HEK293T (cell line): ENCODE measurements at places on chromosomes 3 and 15.

DNA sequence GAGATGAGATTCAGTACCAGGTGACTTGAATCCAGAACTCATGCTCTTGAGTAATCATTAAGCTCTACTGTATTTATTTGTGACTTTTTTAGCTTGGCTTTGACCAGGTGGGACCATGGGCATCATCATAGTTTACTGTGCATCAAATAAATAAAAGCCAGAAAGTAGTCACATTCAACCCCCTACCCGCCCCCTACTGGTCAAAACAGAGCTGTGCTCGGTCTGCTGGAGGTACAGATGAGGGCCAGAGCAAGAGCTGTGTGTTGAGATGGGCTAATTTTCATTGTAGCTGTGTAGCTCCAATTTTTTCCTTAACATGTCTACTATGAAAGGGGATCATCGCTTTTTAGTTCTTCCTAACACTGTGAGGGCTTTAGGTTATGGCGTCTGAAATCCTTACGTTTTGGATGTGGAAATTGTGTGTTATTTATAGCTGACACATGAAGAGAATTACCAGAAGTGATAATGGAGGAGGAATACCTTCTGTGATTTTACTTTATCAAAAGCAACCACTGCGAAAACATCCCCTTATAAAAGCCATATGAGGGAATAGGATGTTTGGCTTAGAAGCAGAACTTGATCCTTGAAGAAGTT, 375.1 kb downstream of the PTPRG start:
- DNase-seq: peak; percentile 48

DNA sequence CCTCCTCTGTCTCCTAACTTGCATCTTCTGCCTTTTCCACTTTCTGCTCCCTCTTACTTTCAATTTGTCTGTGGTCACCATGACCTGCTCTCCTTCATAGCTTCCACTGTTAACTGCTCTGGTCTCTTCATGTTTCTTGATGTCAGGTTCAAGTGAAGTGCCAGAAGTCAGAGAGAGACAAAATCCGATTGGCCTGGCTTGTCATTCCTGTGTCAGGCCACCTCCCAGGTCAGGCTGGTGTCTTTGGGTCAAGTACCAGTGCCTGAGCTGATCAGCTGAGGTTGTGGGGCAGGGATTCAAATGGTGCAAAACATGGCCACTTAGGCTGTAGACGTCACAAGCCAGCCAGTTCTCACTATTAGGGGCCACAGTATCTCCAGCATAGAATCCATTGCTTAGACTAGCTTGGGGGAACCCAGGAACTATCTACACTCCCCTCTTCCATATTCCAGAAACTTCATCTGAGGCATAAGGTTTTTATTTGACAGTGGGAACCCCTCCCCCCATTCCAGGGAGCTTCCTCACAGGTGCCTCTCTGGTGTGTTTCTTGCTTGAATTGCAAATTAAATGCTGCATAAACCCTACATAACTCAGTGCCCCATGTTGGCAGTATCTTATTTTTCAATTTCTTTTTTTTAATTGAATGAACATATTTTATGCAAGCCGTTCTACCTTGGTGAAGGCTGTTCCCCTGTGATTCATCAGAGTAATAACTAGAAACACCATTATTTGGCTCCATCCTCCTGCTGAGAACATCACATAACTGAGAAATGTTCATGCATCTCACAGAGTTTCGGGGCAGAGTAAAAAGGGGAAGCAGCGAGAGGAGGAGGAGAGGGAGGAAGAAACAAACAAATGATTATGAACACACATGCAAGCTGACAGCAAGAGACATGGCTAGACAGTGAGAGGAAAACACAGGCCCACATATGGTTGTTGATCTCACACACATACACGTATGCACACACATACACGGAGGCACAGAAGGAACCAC, 175.8 kb downstream of the TLE3 start:
- no peak for DNase-seq

GRCh38 chr3:37580237-37580636, 281.4 kb upstream of the CTDSPL start:
- DNase-seq: no peak

GRCh38 chr3:32621466-32621865, 50.8 kb upstream of the DYNC1LI1 start:
- no peak for DNase-seq

GRCh38 chr3:145698250-145698649, 462.7 kb downstream of the PLOD2 start:
- DNase-seq: no peak

GRCh38 chr3:10405816-10406215, 84.9 kb upstream of the SEC13 start:
- DNase-seq: no peak

GRCh38 chr15:33677238-33677830, 291.0 kb upstream of the CHRM5 start:
- no peak for DNase-seq

DNA sequence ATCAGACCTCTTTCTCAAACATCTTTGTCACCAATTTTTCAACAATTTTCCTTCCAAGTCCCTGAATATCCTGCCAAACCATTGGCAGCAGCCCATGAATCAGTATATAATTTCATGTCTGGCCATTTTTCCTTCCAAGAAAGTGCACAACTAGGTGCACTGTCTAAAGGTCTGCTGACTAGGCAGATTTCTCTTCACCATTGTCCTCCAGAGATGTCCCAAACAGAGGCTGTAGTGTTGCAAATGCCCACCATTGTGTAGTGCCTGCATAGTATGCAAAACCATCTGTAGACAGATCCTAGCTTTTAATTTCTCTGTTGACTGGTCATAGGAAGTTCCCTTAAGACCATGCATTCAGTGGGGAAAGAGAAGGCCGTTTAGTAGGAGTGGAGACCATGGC, 25.0 kb upstream of the GOLGA6L2 start:
- DNase-seq: no peak

DNA sequence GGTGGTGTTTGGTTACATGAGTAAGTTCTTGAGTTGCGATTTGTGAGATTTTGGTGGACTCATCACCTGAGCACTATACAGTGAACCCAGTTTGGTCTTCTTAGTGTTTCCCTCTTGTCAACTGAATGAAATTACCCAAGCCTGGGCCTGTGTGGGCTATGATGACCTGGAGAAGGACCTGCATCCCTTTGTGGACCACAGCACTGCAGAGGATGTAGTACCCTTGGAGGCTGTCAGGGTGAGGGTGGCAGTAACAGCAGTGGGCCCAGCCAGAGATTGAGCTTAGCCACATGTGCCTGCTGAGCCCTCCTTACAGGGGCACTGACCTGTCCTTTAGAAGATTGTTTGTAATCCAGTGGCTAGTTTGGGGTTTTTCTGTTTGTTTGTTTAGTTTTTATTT, 250.1 kb upstream of the TRIM42 start:
- no peak for DNase-seq

DNA sequence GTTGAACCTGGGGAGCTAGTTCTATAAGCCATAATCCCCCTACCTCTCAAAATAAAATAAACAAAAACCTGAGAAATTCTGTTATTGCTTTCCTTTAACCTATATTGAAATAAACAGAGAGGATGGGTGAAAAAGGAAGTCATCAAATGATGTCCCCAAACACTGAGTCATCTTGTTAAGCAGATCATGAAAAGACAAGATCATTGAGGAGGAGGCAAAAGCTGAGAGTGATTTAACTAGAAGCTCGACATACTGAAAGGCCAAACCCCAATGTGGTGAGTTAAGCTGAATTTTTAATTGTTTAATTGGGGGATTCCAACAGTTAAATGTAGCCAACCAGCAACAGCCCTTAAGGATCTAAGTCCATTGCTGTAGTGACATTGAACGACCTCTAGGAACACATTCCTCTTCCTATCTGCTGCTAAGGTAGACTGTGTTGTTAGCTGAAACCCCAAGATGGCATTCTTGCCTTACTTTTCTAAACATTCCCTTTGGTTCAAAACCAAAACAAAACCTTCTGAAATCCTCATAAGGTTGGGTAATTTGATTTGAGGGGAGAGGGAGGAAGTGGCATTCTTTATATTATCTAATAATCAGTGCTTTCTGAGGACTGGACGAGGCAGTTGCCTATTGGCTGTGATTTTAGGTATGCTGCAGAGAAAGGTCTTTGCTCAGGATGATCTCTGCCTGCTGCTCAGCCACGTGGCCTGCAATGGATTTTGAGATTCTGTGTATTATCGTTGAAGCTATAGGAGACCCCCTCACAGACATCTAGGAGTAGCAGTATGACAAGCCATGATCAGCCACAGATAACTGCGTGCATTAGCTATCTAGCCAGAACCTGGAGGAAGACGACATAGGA, 62.7 kb upstream of the BNIP2 start:
- peak; percentile 29 for DNase-seq

- DNase-seq: no peak
These were observed 5.2 kb downstream of the CACNA2D3 start for GRCh38 chr3:54127499-54128056.

DNA sequence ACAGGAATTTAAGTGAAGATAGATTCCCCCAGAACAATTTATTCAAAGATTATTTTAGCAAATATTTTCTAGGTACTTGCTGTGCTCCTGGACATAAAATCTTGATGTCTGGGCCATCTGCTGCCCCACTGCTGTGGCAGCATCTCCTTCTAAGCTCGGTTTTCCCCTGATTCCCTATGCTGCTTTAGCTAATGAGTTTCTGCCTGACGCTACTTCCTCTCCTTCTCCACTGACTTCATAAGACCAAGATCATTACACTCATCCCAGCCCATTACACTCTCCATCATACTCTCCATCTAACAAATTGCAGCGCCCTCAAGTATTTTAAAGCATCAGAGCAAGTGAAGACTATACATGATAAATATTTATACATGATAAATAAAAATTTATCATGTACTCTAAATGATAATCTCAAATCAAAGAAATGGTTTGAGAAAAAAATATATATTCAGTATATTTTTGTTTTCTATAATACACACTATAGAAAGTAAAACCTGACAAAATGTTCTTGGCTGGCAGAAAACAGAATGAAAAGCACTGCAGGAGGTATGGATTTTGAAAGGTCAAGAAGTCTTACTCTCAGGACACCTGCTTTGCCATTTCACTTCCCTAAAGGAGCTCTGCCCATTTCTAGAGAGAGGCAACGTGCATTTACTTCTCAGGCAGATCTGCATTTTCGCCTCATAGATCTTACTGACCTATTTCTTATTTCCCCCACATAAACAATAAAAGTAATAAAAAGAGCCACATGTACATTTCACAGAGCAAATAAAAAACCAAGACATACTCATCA, 232.0 kb downstream of the KCNMB2 start:
- DNase-seq: no peak

- peak; percentile 42 for DNase-seq
These were observed 619 bp upstream of the CMTM8 start for GRCh38 chr3:32237670-32238452.

- no peak for DNase-seq
These were observed 7.5 kb upstream of the PHLDB2 start for GRCh38 chr3:111851511-111851954.

DNA sequence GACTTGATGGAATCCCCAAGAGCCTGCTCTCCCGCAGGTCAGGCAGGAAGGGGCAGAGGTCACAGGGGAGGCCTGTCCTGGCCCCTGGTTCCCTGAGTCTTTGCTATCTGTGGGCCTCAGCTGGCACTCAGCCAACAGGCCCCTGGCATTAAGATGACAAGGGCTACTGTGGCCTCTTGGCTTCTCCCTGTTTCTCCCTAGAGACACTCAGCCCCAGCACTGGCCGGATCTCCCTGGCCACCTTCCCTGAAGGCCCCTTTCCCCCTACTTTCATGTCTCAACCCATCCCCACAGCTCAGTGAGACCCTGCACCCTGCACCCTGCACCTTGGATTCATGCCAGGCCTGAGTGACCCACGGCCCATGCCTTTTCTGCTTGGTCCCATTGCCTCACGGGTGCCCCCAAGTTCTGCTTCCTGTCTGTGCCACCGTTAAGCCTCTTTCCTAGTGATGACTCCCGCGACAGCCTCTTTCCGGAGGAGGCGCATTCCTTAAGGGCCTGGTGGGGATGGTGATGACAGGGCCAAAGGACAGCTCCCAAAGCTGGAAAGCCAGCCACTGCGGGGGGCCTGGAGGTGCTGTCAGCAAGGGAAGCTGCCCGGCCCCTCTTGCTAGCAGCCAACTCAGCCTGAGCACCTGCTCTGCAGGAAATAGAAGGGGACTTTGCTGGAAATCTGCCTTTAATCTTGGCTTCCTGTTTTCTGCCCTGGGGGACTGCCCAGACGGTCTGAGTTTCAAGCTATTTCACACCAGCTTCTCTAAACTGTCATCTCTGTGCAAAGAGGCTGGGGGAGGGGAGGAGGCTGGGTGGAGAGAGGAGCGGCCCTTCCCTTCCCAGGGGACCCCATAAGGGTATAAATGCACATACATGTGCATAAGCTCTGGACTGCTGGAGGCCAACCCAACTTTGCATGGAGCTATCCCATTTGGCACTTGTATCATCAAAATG, 4.8 kb upstream of the CSK start:
- no peak for DNase-seq

GRCh38 chr15:27328186-27328585, 357.2 kb downstream of the GABRG3 start:
- no peak for DNase-seq

GRCh38 chr15:72201391-72201921, 3.9 kb upstream of the GRAMD2A start:
- no peak for DNase-seq

GRCh38 chr3:32531010-32531647, 28.5 kb upstream of the CMTM6 start:
- DNase-seq: no peak

DNA sequence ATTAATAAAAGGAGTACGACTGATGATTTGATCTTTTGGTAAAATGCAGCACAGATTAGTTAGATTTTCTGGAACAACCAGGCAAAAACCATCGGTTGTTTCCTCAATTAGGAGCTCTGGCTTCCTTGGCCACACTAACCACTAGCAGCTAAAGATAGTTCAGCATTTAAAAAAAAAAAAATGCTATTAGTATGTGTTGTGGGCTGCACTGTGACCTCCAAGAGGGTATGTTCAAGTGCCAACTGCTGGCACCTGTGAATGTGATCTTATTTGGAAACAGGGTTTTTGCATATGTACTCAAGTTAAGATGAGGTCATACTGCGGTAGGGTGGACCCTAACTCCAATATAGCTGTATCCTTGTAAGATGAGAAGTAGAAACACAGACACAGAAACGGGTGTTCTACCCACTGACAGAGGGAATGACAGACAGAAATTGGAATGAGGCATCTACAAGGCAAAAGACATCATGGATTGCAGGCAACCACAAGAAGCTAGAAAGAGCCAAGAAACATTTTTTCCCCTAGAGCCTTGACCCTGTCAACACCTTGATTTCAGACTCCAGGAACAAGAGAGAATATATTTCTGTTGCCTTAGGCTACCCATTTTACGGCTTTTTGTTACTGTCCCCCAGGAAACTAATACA, 534.6 kb upstream of the ROBO2 start:
- DNase-seq: no peak

DNA sequence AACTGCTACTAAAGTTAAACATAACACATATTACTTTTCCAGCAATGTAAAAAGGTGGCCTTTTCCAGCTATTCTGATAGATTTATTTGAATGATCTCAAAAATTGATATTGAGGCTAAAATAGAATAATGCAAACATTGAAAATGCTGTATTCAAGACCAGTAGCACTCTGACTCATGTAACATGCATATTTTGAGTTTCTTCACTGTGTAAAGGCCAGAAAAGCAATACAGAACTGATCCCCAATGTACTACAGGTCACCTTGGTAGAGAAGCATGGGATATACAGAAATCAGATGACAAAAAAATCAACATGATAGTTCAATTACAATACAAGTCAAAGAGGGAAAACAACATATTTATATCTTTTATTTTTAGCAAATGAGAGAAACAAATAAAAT, 419.6 kb downstream of the DIPK2A start:
- DNase-seq: no peak
